Skeletal muscle cell (primary cell): ENCODE measurements at places on chromosomes 12 and 14.

DNA sequence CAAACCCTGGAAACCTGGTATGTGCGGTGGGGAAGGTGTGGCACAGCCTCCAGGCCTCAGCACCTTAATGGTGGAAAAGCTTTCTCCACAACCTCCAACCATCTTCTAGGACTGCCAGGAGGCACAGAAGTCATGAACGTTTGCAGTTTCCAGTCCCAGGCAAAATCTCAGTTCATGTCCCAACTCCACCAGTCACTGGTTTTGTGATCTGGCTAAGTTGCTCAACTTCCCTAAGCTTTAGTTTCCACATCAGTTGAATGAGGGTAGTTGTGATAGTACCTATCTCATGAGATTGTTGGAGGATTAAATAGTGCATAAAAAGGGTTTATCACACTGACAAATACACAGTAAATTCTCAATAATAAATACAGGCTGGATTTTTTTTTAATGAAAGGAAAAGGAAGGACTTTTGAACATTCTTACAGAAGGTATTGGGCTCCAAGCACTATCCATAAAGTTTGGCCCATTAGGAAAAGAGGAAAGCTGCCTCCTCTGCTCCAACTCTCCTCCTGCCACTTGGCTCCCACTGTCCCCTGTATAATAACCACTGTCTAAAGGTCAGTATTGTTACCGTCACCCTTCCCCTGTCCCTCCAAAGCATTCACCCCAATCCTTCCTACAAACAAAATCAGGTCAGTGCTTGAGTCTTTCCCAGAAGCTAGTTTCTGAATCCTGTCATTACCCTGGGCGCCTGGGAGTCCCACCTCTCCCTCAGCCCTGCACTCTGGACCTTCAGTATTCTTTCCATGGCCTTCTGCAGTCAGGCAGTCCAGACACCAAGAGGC lies 6.3 kb downstream of the PCK2 start:
- no peak for DNase-seq

- DNase-seq, result no peak
Observed at GRCh38 chr14:32609388-32609787, 280.3 kb downstream of the AKAP6 start.

DNA sequence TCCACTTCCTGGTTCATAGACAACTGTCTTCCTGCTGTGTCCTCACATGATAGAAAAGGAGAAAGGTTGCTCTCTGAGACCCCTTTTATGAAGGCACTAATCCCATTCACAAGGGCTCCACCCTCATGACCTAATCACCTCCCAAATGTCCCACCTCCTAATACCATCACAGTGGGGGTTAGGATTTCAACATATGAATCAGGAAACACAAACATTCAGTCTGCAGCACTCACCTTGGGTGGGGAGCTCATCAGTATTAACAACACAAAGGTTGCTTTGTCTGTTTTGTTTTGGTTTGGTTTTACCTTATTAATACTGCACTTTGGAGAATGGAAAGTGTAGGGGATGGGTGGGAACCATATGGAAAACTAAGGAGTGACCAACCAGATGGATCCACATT lies 10.5 kb upstream of the SMCO2 start:
- DNase-seq, result no peak

- no peak for DNase-seq
Observed at GRCh38 chr14:31024577-31025366, 677 bp upstream of the AP4S1 start.

- DNase-seq, result peak; percentile 72
Observed at GRCh38 chr12:121925358-121925695, 6.9 kb downstream of the CFAP251 start.

GRCh38 chr12:69442894-69443293 lies 27.3 kb upstream of the FRS2 start:
- DNase-seq, result peak; percentile 16

- no peak for DNase-seq
Observed at GRCh38 chr12:50750366-50750765, 13.5 kb upstream of the ATF1 start.

GRCh38 chr12:49345051-49345824 lies 1.4 kb upstream of the DNAJC22 start:
- no peak for DNase-seq

DNA sequence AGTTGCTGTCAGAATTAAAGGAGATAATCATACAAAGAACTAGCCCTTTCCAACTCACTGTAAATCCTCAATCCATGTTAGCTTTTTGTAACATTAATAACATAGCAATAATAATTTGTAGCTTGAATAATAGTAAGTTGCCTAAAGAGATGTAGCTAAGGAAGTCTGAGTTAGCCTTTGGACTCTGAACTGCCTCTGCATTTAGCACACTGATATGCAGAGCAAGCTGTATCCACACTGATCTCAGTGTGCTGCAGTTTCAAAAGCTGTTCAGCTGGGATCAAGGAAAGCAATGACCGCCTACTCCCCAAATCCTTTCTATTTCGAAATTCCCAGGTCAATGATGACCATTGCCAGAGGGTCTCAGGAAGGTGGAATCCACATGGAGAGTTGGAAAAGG lies 99.3 kb upstream of the IFNG-AS1 start:
- no peak for DNase-seq

DNA sequence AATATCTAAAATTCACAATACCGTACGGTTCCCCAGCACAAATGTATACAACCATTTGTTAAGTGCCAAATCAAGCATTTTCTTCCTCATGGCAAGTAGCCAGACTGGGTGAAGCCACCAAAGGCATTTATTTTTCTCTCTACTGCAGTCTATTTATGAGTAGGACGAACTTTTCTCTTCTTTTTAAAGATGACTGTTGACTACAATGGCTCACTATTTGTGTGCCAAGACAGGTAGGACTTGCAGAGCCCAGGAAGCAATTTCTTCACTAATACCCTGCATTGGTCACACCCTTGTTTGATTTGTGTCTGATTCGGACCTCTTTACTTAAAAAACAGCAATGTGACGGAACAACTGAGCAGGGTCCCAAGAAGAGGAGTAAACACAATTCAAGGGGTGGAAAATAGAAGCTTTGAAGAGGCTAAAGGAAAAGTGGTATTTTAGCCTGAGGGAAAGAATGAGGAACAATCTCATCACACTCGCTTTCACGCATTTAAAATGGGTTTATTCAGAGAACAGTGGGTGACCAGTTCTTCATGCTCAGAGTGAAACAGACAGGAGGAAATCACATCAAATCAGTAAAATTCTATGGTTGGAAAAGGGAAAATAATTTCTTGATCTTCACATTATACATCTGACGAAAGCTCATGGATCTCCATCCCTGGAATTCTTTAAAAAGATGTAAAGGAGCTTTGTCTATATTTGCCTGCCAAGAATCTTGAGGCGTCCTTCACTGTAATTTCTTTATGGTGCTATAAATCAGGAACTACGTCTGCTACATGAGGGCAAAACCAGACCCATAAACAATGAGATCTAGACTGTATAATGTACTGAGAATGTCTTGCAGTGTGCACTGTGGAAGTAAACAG lies 183.8 kb downstream of the PPM1H start:
- DNase-seq, result no peak

DNA sequence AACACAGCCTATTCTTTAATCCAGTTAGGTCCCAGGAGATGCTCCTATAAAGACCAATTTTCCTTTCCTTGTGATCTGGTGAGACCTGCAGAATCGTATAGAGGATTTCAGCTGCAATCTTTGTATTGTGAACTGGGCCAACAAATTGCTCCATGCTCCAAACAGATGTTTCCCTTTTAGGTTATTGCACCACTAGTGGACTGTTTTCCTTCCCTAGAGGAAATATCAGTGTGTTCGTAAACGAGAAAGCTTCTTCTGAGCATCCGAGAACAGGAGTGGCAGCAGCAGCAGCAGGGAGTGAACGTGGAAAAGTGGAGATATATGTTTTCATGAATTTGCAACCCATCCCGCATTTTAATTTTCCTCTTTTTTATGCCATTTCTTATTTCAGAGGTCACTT lies 344.1 kb upstream of the PDE3A start:
- peak; percentile 51 for DNase-seq

DNA sequence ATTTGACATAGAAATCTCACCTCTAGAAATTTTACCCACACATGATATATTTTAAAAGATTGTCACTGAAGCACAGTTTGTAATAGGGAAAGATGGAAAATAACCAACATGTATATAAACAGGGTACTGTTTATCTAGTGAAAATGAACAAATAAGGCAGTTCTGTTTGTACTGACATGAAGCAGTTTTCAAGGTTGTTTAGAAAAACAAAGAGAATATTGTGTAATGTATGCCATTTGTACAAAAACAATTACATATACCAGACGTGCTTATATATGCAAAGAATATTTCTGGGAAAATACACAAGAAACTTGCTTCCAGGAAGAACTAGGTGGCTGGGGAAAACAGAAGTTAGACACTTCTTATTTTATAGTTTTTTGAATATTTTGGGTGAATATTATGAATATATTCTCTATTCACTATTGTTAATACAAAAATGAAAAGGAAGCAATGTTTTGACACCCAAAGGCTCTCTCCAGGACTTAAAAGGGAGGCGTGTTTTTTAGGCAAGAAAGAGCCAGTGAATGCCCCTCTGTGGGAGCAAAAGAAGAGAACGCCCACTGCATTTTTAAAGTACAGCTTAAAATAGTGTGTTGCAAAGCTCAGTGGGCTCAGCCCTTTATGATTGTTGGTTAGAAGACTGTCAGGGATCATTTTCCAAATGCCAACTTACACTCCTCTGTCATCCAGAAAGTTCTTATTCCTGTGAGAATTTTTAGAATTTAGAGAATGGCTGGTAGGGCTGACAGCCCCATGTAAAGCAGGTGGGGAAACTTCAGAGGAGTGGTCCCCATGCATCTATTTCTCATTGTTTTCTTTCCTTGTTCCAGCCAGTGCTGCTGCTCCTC lies 59.6 kb upstream of the FERMT2 start:
- no peak for DNase-seq

DNA sequence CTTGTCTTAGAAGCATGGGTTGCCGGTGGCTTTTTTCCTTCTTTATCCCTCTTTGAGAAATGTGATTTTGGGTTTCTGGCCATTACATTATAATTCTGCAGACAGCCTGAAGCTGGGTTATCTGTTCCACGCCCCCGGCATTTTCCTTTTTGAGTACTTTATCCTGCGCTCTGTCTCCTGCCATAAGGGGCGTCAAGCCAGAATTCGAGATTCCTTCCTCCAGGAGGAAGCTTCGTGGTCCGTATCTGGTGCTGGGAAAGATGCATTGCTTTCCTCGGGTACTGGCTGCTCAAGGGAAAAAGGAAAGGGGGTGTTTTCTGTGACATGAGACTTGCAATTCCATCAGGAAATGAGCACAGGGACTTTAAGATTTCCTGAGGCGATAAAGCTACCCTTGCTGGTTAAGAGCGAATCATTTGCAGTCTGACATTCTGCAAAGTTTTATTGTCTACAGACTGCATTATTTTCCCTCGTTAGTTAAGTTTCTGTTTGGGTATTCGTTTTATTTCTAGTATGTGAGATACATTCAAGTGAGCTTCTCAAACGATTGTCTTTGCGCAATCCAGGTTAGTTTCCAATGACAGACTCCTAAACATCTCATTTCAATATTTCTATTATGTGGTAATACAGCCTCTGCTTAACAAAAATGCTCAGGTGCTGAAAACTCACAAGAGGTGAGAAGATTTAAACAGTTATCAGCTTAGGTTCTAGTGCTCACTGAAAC lies 694 bp downstream of the AKAP5 start:
- DNase-seq, result no peak

- no peak for DNase-seq
Observed at GRCh38 chr14:55249423-55249822, 21.8 kb upstream of the FBXO34 start.

DNA sequence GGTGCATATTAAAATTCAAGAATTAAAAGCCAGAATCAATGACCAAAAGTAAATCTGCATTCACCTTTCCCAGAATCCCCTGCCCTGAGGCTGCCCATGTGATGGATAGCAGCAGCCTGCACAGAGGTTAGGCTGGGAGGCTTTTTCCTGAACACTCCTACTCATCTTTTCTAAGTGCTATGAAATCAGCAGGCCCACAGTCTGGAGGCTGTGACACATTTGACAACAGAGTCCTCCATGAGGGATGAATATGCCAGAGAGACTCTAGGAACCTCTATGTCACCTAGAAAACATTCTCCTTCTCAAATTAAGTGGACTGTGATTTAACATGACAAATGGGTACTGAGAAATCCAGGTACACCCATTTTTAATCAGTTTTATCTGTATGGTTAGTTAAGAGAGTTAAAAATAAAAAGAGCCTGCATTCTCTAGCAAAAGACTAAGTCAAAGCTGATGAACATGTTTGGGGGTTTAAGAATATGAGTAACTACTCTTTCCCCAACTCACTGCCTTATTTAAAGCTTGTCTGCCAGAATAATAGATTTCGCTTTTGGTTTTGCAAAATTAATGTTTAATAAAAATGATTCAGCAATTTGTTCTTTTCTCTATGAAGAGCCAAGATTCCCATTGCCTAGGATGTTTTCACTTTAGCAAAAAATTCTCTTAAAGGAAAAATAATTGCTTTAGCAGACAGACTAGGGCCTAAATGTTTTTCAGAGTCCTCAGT lies 115.0 kb downstream of the RTN1 start:
- DNase-seq, result no peak

GRCh38 chr12:124388679-124389137 lies 93.8 kb downstream of the RFLNA start:
- DNase-seq, result peak; percentile 78

- DNase-seq, result no peak
Observed at GRCh38 chr12:5210179-5210922, 166.7 kb downstream of the KCNA5 start.

DNA sequence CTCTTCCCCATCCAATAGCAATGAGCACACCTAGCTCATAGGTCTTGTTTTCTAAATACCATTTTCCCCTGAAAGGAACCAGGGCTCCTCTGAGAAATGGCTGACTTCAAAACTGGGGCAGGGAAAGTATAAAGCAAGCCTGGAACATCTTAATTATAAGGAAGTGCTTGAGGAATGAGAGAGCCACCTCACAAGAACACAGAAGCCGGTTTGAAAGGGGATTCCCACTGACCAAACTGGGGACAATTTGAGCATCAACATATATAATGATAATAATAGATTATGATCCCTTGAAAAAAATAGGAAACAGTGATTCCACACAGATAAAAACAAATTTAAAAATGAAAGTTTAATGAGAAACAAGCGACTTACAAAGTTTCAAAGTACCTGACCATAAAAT lies 22.1 kb downstream of the PTGER2 start:
- DNase-seq, result no peak

GRCh38 chr14:96574633-96575632 lies 72.8 kb downstream of the PAPOLA start:
- peak; percentile 64 for DNase-seq

DNA sequence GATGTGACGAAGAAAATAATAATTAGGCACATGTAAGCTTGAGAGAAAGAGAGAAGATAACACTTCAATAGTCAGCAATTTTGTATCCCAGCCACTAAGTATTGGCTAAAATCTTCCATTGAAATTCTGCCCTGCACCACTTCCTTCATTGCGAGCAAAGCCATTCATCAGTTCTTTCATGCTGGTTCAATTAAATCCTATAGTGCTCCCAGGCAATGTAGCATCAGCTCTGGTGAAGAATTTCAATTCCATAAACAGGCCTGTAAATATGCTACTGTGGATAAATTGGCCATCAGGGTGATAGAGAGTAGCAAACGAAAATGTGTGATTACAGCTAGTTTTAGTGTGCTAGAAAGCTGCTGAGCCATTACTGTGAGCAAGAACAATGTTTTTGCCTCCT lies 24.7 kb downstream of the RPL10L start:
- DNase-seq, result no peak

- DNase-seq, result no peak
Observed at GRCh38 chr14:51386411-51386810, 146.4 kb downstream of the TMX1 start.

- DNase-seq, result no peak
Observed at GRCh38 chr14:56676042-56676441, 96.4 kb downstream of the TMEM260 start.
